ENCODE measurements at places on chromosomes 5 and 9.

GRCh38 chr9:18393340-18394130 is 80.4 kb upstream of the ADAMTSL1 start:
- DNase-seq, result no peak

DNA sequence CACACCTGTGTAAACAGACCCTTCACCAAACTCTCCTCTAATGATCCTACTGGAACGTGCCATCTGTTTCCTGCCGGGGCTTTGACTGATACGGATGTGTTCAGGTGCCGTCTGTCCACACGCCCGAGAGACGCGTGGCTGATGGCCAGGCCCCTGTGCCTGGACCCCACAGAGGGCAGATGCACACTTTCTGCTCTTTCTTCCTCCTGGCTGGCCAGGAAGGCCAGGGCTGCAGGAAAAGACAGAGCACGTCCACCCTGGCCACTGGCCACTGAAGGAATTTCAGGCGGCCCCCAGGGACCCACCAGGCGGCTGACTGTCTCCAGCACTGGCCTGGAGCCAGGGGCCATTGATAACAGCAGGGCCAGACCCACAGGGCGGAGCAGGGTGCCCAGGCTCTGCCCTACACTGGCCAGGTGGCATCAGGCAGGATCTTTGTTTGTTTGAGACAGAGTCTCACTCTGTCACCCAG is 3.6 kb upstream of the ENG start:
- peak; percentile 83 for DNase-seq

DNA sequence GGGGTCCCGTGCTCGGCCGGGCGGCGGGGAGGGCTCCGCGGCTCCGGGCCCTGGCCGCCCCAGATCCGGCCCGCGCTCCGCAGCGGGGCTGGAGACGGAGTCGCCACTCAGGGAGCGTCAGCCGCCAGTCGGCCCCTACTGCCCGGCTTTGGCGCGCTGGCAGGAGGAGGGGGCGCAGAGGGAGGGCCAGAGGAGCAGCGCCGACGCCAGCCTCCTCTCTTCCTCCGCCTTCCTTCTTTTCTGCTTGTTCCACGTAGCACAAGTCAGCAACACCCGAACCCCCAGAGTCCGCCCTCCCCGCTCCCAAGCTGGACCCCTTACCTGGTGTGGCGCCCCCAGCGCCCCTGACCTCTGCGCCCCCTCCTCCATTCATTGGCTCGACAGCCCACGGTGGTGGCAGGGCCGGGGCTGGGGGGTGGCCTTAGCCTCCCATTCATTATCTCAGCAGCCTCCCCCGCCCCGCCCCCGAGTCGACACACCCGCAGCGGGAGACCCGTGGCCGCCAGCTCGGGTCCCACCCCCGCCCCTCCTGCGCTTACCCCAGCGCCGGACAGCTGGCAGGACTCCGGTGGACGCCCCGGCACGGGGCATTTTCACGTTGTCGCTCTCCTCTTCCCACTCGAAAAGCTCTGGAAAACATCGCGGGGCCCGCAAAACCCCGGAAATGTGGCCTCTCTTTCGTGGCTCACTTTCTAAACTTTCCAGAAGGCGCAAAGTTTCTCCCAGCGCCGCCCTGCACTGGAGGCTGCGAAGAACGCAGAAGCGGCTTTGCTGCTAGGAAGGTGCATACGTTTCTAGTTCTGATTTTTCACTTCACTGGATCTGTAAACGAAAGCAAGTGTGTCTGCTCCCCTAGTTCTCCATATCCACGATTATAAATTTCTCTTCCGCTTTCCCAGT is at the start of gene LPAR1:
TSS of gene LPAR1 (minus strand) at position 140 of the 900 bp plus-strand sequence. CDS start 66,353 bp downstream, outside the sequence.
- peak; percentile 69 for DNase-seq

GRCh38 chr5:124456249-124456648 is 290.2 kb downstream of the ZNF608 start:
- DNase-seq, result no peak

DNA sequence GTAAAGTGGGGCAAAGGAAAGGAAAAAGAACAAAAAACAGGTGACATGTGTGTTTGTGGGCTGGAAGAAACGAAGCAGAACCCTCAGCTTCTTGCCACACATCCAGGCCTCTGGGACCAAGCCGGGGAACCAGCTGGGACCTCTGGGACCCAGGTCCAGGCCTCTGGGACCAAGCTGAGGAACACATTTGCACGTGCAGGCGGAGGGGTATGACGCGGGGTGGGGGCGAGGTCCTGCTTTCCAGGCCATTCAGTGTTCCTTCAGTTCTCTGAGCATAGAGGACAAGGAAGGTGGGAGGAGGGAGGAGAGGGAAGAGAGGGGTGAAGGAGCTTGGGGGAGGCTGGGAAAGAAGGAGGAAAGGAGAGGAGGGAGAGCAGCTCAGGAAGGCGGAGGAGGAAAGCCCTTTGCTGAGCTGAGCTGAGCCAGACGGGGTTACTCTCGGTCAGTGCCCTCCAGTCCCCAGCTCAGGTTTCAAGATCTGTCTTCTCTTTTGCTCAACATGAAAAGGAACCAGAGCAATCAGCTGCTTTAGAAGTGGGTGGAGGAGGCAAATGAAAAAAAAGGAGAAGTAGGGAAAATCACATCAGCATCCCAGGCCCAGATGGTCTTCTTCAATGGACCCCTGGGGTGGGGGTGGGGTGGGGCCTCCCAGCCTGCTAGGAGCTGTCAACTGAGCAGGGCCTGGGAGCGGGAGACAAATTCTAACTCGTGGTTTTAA is 59.1 kb downstream of the ABCA1 start:
- peak; percentile 69 for DNase-seq

DNA sequence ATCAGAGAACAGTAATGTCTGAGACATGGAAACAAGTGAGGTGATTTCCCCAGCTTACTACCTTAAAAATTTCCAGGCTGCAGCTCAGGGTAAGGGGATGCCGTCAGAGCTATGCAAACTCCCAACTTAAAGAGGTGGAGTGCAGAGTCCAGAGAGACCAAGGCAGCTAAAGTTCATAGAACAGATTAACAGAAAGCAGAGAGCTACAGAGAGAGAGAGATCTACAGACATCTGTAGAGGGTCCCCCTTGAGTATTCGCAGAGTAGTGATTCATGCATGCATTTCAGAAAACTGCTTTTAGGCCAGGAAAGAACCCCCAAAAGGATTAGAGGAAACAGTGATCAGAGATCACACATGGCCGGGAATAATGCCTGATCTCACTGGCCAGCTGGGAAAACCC is 306.2 kb upstream of the PUM3 start:
- no peak for DNase-seq

DNA sequence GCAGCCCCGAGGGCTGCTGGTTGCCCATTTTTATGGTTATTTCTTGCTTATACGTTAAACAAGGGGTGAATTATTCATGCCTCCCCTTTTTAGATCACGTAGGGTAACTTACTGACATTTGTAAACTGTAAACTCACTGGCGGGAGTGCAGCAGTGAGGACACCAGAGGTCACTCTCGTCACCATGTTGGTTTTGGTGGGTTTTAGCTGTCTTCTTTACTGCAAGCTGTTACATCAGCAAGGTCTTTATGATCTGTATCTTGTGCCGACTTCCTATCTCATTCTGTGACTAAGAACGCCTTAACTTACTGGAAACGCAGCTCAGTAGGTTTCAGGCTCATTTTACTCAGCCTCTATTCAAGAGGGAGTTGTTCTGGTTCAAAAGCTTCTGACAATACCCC is 155.0 kb upstream of the PRDM9 start:
- DNase-seq, result no peak

DNA sequence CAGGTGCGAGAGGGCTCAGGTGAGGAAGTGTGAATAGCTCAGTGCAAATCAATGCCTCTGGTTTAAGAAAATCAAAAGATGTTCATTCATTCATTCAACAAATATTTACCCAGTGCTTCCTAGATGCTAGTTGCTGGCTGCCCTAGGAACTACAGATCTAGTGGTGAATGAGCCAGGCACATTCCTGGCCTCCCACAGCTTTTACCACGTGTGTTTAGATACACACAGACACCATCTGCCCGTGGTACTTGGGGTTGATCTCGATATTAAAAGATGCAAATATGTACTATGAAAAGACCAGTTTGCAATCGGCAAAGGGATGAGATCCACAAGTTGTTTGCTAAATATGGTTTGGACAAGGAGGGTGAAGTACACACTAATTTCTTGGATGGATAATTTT is 78.2 kb downstream of the GTF3C4 start:
- DNase-seq, result no peak

DNA sequence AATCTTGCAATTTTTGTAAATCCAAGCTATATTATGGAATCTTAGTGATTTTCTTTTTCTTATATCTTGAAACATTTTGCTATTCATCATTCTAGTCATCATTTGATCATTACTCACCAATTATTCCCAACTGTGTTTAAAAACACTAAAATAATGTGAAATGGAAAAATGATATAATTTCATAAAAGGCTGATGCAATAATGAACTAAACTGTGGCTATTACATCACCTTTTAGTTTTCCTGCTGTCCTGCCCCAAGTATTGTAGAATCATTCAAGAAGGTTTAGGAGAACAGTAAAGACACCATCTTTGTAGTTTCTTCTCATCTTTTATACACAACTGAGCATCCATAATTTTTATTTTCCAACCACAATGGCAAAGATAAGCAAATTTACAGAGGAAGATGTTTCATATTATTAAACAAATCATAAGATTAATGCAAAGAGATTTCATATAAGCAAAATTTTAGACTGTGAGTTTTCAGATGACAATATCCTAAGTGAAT is 431.0 kb upstream of the SLC30A5 start:
- DNase-seq, result no peak

- no peak for DNase-seq
Observed at GRCh38 chr5:61675015-61675692, 343.1 kb downstream of the ZSWIM6 start.

DNA sequence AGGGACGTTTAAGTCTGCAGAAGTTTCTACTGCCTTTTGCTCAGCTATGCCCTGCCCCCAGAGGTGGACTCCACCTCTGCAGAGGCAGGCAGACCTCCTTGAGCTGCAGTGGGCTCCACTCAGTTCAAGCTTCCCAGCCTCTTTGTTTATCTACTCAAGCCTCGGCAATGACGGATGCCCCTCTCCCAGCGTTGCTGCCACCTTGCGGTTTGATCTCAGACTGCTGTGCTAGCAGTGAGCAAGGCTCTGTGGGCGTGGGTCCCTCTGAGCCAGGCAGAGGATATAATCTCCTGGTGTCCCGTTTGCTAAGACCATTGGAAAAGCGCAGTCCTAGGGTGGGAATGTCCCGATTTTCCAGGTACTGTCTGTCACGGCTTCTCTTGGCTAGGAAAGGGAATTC is 2188.5 kb upstream of the WWC1 start:
- DNase-seq, result no peak

Data from left ventricle myocardium inferior (tissue), 1 donor.